ENCODE measurements at places on chromosomes 5 and 9. TPM values are rescaled to one million over a fixed set of nuclear protein-coding genes. Genes with fewer than 3 reads are reported as not detected.

The PCDHB5 gene
- total RNA-seq: 1.7 TPM

The ARRDC1 gene
- 125 TPM for total RNA-seq

The ESM1 gene
- not detected for total RNA-seq

The TICAM2 gene
- total RNA-seq: 3.7 TPM

The JAKMIP2 gene
- total RNA-seq: not detected

The IFNA8 gene
- total RNA-seq: not detected

The POC5 gene
- total RNA-seq: 17.4 TPM

The IL31RA gene
- total RNA-seq: 5.8 TPM

The NAIP gene
- total RNA-seq: 4.1 TPM

The FOXD4 gene
- 2.4 TPM for total RNA-seq

The WNT8A gene
- not detected for total RNA-seq

The IFNA13 gene
- total RNA-seq: not detected

The SLC6A7 gene
- total RNA-seq: not detected

The TMEM215 gene
- not detected for total RNA-seq

The CARD9 gene
- 0.69 TPM for total RNA-seq

The ENTPD2 gene
- total RNA-seq: 13.4 TPM

The SH3GL2 gene
- not detected for total RNA-seq

The PTGER4 gene
- total RNA-seq: 2.5 TPM

The CCNJL gene
- 3.6 TPM for total RNA-seq

The SV2C gene
- not detected for total RNA-seq

The WWC1 gene
- total RNA-seq: 47.0 TPM

The PKD2L2 gene
- total RNA-seq: not detected

The ARL14EPL gene
- not detected for total RNA-seq

The DMRT3 gene
- total RNA-seq: not detected

The STK32A gene
- 3.3 TPM for total RNA-seq

The UBE2QL1 gene
- not detected for total RNA-seq

The IL17B gene
- not detected for total RNA-seq

The LECT2 gene
- not detected for total RNA-seq

The SPINK13 gene
- not detected for total RNA-seq

The GOLGA2 gene
- 147 TPM for total RNA-seq

The ALDH1A1 gene
- not detected for total RNA-seq

The SH3PXD2B gene
- total RNA-seq: 42.3 TPM

The RLN1 gene
- not detected for total RNA-seq

The PCDHAC1 gene
- total RNA-seq: 26.3 TPM

The PTTG1 gene
- total RNA-seq: 119 TPM

The GARNL3 gene
- 4.9 TPM for total RNA-seq

The PCDHB9 gene
- 1.8 TPM for total RNA-seq

The CCNB1 gene
- 84.3 TPM for total RNA-seq

The PRLR gene
- total RNA-seq: 0.16 TPM

The SHC3 gene
- 0.02 TPM for total RNA-seq

The GABRA6 gene
- not detected for total RNA-seq

The ARSI gene
- 0.19 TPM for total RNA-seq

The PCDHGC4 gene
- 1.7 TPM for total RNA-seq

The ORM2 gene
- total RNA-seq: not detected

The TMEM252 gene
- not detected for total RNA-seq

The ACSL6 gene
- not detected for total RNA-seq

The PCDHGB7 gene
- total RNA-seq: 1.2 TPM

The ST8SIA4 gene
- 0.54 TPM for total RNA-seq

The STING1 gene
- total RNA-seq: 33.1 TPM

The GPR151 gene
- not detected for total RNA-seq
